ENCODE measurements at places on chromosomes 1 and 21. TPM values are rescaled to one million over a fixed set of nuclear protein-coding genes. Genes with fewer than 3 reads are reported as not detected.

DNA sequence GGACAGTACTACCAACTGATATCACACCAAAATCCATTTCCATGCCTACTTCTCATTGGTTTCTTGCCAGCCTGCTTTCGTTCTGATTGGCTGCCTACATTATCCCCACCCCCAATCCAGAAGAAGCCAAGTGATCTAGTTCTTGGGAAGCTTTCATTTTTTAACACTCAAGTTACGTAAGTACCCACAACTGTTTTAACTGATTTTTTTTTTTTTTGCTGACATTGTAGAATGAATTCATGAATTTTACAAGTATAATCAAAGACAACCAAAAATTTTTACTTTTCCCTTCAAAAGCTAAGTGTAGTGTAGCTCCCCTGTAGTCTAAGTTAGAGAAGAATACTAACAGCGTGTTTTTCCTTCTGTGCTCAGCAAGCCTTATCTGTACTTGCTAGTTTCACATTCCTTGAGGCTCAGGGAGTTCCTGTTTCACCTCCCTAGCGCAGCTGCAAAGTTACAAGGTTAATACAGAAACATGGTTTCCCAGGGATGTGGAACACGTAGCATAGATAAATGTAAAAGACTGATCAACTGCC is at the start of gene SLC9C2:
TSS of gene SLC9C2 (minus strand) at position 17 of the 536 bp plus-strand sequence. CDS start 1,296 bp downstream, outside the sequence.
- DNase-seq, result peak; percentile 75

Gene BCAN
- total RNA-seq, result not detected

Gene RIMKLA
- total RNA-seq, result not detected

GRCh38 chr21:28675331-28676041 is 317.2 kb downstream of the LTN1 start:
- DNase-seq, result peak; percentile 76

Gene TAL1
- total RNA-seq, result not detected

Data from LHCN-M2 (cell line).